ENCODE measurements at places on chromosomes 16 and 17. TPM values are rescaled to one million over a fixed set of nuclear protein-coding genes. Genes with fewer than 3 reads are reported as not detected.

CCDC78 gene
- not detected for total RNA-seq

DNA sequence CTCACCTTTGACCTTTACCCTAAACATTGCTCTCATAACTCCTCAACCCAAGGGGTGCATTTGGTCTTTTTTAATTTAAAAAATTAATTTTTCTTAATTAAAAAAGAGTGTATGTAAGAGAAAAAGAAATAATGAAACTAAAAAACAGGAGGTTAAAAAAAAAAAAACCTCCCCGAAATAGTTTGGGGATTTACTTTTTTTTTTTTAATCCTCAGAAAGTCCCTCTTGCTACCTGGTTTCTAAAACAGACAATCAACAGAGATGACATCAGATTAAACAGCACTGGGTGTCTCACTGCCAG lies 301.3 kb downstream of the SOX9 start:
- H3K27me3 ChIP-seq = no peaks in the 10 kb centered on the region
- peaks cover 31% of the 10 kb centered on the region for H3K4me1 ChIP-seq
- H3K36me3 ChIP-seq = no peaks in the 10 kb centered on the region
- H3K27ac ChIP-seq = peak overlapping the region; percentile 76
- DNase-seq = no peak

VTN gene
- 4.2 TPM for total RNA-seq

CNEP1R1 gene
- total RNA-seq = 22.3 TPM

DNA sequence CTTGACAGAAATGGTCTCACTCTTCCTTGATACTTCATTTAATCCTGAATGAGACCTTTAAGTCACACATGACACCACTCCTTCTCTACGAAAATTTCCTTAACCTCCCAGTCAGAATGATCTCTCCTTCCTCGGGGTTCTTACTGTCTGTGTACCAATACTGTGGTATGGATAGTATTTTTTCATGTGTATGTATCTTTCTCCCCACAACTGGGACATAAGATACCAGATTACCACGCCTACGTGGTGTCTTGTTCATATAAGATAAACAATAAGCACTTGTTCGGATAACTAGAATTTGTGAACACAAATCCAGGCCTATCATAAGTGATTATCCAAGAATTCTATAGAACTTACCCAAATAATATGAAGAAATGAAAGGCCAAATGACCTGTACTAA lies 11.3 kb downstream of the NUP88 start:
- no peak for DNase-seq
- H3K27ac ChIP-seq = no peak overlapping the region
- H3K4me1 ChIP-seq = no peaks in the 10 kb centered on the region
- H3K36me3 ChIP-seq = peaks cover 5% of the 10 kb centered on the region

GRCh38 chr17:48494335-48494734 lies 36.5 kb downstream of the HOXB1 start:
- H3K36me3 ChIP-seq = no peaks in the 10 kb centered on the region
- no peak for DNase-seq
- no peak overlapping the region for H3K27ac ChIP-seq

DNA sequence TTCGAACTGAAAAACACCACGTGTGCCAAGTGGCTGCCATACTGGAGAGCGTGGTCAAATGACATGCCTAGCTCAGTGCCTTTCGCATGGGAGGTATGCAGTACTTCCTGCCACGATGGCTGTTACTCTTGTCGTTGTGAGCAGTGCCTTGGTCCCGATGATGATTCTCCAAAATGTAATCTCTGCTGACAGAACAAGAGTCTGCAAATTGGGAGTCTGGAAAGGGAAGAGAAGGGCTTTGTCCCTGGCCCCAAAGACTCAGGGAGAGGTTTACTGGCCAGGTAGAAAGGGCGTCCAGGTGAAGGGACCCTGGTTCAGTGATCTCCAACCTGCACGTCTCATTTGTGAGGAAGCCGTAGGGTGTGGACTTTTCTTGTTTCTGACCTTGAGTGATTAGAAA lies 336.6 kb downstream of the WWOX start:
- DNase-seq = no peak
- H3K4me3 ChIP-seq = no peak overlapping the region
- H3K27me3 ChIP-seq = no peaks in the 10 kb centered on the region
- no peaks in the 10 kb centered on the region for H3K4me1 ChIP-seq
- H3K27ac ChIP-seq = no peak overlapping the region

DNA sequence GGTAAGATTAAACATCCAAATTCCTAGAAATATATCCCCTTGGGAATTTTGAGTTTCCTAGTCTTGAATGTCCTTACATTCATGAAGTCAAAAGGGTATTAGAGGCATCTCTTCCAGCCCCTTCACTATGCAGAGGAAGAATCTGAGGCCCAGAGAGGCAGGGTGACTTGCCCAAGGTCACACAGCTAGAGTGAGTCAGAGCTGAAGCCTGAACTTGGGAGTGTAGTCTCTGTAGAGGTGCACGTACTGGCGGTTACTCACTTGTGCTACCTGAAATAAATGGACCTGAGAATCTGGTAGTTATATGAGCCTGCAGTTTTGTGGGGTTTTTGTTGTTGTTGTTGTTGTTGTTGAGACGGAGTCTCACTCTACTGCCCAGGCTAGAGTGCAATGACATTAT lies 164.0 kb downstream of the XYLT1 start:
- peaks cover 64% of the 10 kb centered on the region for H3K4me1 ChIP-seq
- no peaks in the 10 kb centered on the region for H3K27me3 ChIP-seq
- no peak overlapping the region for H3K4me3 ChIP-seq
- H3K36me3 ChIP-seq = no peaks in the 10 kb centered on the region
- DNase-seq = no peak
- no peak overlapping the region for H3K27ac ChIP-seq

DNA sequence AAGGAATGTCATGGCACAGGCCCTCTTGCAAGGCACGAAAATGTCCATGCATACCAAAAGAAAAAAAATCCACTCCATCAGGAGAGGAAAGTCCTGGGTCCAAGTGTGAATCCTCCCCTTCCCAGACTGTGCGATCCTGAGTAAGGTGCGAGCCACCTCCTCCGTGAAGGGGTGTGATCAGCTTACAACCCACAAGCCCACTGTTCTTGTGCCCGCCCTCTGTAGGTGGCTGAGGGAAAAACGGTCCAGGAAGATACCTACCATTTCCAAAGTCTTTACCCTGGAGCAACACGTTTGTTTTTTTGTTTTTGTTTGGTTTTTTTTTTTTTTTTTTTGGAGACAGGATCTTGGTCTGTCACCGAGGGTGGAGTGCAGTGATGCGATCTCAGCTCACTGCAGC lies 116.5 kb downstream of the ZNF423 start:
- no peak overlapping the region for H3K27ac ChIP-seq
- no peak overlapping the region for H3K4me3 ChIP-seq
- no peaks in the 10 kb centered on the region for H3K27me3 ChIP-seq
- H3K4me1 ChIP-seq = no peaks in the 10 kb centered on the region
- no peaks in the 10 kb centered on the region for H3K36me3 ChIP-seq

GRCh38 chr16:88866151-88866920 lies at the start of gene PABPN1L:
Gene PABPN1L (minus strand): TSS chr16:88866660. CDS start chr16:88866606, 54 bp downstream.
- no peaks in the 10 kb centered on the region for H3K27me3 ChIP-seq
- peak; percentile 53 for DNase-seq
- no peak within 1 kb of the TSS for H3K27ac ChIP-seq
- peaks cover 5% of the 10 kb centered on the region for H3K4me1 ChIP-seq

Measured in body of pancreas (tissue), 4 donors.